ENCODE measurements at places on chromosomes 4 and X.

DNA sequence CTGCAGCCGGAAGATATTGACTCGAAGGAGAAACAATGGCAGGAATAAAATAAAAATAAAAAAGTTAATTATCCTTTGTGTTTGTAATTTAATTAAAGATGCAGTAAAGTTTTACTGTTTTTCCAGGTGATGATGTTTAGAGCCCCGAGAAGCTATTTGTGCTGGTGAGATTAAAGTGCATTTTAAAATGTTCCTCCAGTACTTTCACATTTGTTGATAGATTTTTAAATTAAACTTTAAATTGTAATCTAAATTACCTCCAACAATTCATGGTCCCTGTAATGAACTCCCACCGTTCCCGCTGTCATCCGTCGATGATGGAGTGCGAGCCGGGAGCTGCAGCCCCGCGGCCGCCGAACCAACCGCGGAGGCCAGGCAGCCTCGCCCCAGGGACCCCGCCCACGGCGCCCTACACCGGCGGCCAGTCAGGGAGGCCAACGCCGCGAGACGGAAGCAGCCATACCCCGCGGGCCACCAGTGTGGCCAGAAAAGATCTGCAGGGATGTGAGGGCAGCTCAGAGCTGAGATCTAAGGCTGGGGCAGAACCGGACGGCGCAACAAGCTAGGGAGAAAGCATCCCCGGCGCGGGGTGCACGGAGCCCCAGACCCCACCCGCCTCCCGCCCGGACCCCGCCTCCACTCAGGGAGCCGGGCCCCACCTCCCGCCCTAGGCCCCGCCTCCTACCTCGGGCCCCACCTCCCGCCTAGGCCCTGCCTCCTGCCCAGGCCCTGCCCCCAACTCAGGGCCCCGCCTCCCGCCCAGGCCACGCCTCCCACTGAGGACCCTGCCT, 104.0 kb downstream of the FAM53A start:
- peak; percentile 87 for DNase-seq

DNA sequence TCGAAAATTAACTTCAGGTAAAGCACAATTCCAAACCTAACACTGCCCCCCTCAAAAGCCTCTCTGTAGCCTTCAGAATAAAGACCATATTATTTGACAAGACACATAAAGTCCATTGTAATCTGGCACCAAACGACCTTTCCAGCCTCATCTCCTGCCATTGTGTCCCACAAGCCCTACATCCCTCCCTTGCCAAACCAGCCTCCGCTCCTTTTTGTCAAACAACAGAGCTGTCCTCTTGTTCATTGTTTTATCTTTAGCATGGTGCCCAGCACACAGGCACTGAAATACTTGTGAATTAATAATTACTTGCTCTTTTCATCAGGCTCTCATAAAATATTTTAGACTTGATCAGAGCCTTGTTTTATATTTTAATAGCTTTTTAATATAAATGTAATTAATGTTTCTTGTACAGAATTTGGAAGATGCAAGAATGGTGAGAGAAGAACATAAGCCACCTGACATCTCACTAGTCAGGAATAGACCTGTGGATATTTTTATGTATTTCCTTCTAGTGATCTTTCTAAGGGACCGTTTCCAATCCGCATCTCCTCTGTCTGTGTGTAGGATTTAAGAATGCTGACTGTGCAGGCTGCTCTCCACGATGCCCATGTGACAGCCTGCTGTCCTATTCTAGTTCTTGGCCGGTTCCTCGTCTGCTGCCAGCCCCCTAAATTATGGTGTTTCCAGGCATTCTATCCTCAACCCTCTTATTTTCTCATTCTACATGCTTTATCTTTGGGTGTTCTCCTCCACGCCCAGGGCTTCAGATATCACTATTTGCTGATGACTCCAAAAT, 3.0 kb upstream of the IRF2 start:
- no peak for DNase-seq

- DNase-seq: no peak
These were observed 213.4 kb upstream of the JADE1 start for GRCh38 chr4:128596115-128596514.

GRCh38 chr4:153507310-153508073, 41.3 kb downstream of the TMEM131L start:
- no peak for DNase-seq

DNA sequence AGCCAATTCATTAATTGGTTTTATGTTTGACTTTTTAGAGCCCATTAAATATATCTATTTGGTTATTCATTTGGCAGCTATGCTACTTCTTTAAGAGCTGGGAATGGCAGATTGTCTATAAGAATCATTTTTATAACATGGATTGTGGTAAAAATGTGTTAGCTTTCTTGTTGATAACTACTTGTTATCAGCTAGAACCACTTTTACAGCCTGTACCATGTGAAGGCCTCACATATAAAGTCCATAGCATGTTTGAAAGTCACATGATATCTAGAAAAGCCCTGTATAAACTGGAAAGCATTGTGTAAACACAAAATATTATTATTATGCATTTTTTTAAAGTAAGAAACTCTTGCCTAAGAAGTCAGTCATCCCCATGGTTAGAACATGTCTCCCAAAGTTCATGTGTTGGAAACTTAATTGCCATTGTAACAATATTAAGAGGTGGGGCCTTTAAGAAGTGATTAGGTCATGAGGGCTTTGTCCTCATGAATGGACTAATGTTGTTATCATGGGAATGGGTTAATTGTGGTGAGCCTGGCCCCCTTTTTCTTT, 110.9 kb upstream of the BMP2K start:
- no peak for DNase-seq

GRCh38 chr4:64538219-64538618, 129.0 kb upstream of the TECRL start:
- no peak for DNase-seq

GRCh38 chr4:8694226-8694625, 101.7 kb downstream of the CPZ start:
- no peak for DNase-seq

DNA sequence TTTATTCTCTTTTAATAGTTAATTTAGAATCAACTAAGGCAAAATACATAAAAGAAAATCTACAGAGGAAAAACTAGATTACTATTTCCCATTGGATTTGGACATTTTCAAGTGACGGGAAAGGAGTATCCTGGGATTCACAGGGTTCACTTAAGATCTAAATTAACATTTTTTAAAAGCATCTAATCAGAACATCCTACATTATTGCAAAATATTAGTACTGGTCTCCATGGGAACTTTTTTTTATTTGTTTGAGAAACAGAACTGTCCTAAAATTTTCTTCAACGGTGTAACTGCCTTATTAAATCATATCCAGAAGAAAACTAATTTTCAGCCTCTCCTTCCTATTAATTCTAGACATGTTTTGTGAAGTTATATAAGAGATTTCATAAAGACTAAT, 69.7 kb downstream of the METTL14 start:
- no peak for DNase-seq

DNA sequence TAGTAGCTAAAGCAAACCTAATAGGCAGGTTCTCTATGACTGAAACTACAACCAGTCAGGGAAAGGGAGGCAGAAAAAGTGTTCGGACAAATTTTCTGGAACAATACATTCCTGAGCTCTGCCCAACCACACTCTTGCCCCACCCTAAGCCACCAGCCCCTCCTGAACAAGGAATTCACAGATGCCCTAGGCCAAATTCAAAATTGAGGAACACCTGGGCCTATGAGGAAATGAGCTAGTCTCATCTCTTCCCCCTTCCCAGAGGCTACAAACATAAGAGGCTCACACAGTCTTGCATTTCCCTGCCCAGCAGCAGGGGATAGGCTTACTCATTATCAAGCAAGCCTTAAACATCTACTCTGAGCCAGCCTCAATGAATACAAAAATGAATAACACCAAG, 284.7 kb downstream of the ZNF674 start:
- no peak for DNase-seq

DNA sequence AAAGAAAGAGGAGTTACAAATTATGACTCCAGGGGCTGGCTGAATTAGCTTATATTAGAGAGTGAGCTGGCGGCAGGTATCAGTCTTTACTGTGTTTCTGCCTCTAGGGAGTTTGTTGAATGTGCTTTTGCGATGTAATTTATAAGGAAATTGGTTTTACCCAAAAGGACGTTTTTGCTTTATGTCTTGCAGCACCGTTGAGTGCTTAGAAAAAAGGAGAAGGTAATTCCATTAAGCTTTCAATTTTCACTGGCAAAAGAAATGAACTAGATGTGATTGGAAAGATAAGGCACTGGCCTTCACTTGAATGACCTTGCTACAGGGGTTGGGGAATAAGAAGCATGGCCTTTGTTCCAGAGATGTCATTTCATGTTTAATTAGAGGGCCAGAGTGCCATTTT, 74.9 kb upstream of the CBR4 start:
- no peak for DNase-seq

- DNase-seq: no peak
These were observed 59.7 kb downstream of the NAA11 start for GRCh38 chr4:79266136-79266535.

GRCh38 chrX:154596290-154596929, 11.5 kb downstream of the CTAG1A start:
- no peak for DNase-seq

DNA sequence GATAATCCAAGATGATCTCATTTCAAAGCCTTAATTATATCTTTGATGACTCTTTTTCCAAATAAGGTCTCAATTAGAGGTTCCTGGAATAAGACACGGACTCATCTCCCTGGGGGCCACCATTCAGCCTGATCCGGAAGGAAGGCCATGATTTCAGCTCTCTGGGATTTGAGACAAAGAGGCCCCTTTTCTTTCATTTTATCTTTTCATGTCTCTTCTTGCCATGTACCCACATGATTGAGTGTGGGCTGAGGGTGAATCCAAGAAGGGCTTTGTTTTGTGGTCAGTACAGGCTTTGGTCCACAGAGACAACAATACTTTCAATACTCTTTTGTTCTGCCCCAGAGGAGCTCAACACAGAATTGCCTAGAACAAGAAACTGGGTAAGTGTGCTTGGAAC, 261.2 kb downstream of the TRIML1 start:
- no peak for DNase-seq

- no peak for DNase-seq
These were observed 23.8 kb downstream of the RNF175 start for GRCh38 chr4:153735906-153736461.

DNA sequence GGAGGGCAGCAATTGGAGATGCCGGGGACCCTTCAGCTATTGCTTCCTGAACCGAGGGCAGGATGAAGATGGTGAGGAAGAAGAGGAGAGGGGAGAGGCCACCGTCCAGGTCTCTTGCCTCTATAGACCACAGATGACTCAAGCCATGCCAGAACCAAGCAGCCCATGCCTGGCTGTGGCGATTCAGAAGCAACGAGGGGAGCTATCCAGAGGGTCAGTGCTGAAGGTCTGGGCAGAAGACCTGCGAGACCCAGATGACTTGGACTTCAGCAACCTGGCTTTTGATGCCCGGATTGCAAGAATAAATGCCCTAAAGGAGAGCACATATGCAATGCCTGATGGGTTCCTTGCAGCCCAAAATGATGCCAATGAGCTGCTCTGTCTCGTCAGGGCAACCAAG, 70.2 kb upstream of the PRPS2 start:
- DNase-seq: no peak

GRCh38 chr4:86626066-86626465, 32.0 kb downstream of the PTPN13 start:
- DNase-seq: no peak

DNA sequence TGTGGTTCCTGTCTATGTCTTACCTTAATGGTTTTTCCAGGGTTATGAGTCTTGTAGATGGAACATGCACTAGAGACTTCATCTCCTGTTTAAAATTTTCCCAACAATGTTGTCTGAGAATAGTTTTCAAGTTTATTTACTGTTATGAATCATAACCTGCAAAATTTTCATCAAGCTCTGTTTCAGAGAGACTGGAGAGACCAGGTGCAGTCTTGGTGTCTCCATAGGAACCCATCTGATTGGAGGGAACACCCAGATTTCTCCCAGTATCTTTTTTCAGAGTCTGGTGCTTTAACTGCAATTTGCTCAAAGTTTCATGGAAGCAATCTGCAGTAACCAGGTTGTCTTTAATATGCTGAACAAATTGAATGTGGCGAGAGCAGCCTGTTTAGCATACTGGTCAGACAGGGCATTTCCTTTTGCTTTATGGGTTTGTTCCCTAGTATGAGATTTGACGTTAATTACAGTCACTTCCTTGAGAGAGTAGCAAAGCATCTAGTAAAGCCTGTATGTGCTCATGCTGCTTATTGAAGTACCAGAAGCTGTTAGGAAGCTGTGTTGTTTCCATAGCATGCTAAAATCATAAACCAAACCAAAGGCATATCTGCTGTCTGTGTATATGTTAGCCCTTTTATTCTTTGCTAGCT, 18.8 kb upstream of the VSIG1 start:
- no peak for DNase-seq

DNA sequence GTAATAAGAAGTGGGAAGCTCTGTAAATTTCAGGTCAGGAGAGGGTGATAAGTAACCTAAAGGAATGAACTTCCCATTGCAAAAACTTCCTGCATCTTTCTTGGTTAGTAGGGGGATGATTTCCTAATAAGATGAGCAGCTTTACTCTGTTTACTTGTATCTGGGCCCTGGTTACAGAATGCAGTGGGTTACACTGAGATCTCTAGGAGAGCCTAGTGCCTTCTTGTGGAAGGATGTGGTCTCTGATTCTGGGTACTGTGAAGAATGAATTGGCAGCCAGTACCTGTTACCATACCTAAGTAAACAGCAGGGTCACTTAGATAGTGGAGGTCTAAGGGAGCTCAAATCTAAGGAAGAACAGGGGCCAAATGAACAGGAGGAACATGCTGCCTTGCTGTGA, 320.6 kb downstream of the ARHGAP10 start:
- no peak for DNase-seq

DNA sequence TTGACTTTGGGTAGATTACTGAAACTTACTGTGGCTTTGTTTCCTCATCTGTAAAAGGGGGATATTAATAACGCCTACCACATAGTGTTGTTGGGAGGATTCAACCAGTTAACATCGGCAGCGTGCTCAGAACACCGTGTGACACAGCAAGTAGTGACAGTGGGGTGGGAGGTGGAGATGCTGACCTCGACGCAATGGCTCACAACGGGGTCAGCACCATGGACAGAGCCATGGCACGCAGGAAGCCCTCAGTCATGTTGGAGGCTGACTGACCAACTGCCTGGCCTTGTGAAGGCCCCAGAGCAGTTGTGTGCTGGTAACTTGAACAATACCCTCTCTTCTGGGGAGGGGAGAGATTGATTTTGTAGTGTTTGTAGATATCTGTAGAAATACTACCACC, 93.2 kb downstream of the WFS1 start:
- no peak for DNase-seq

DNA sequence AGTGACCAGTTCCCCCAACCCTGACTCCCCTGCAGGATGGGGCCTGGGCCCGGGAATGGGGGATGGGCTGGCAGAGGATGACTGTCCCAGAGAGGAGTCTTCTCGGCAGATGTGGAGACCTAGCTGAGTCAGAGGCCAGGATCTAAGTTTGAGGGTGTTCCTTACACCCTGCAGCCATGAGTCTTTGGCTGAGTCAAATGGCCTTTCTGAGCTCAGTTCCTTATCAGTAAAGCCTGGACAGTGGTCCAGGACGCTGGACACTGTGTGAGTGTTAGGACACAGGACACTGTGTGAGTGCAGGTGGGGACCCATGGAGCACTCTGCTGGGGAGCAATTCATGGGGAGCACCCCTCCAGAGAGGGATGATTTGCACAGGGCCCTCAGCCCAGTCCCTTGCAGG, 5.0 kb downstream of the IL9R start:
- DNase-seq: no peak
